ENCODE measurements at places on chromosomes 4 and X.

GRCh38 chr4:82833696-82834313 lies 35.2 kb upstream of the SCD5 start:
- peak; percentile 82 for DNase-seq

- DNase-seq, result no peak
Observed at GRCh38 chrX:147914591-147914990, 2.9 kb downstream of the FMR1 start.

- no peak for DNase-seq
Observed at GRCh38 chr4:18686338-18687037, 664.9 kb upstream of the LCORL start.

DNA sequence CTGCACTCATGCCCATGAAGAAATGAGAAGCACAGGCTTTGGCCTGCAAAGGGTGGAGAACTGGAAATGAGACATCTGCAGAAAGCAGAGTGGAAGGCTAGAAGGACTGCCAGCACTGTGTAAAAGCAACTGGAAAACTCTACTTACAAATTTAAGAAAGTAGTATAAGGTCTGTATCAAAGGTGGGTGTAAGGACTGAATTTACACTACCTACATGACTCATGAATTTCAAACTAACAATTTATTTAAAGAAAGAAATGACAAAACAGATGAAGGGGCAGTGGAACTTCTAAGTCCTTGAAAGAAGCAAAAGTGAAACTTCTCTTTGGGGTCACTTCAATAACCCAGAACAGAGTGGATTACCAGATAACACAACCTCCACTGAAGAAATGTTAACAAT lies 71.2 kb downstream of the SLC10A7 start:
- DNase-seq, result peak; percentile 32

DNA sequence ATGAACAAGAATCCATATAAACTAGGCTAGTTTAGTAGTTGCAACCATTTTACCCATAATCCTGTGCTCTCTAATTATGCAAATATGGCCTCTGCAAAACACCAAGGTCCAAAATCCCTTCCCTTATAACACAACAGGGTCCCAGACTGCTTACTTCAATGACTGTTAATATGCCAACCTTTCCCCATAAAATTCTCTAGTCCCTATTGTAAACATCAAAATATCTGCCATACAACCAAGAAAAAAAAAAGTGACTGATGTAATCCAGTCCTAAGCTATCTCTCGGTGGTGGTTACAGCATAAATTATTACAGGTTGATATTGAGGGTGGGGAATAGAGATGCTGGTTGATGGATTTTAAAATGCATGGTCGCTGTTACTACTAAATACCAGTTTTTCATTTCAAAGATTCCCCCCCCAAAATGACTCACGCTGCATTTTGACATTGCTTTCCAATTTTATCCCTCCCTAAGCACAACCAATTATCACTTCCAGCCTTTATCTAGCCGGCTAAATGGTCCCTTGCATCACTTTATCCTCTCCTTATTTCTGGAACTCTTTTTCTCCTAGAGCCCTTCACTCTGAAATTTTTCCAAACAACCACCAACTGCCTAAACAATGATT lies 44.8 kb downstream of the TSPAN5 start:
- DNase-seq, result no peak

DNA sequence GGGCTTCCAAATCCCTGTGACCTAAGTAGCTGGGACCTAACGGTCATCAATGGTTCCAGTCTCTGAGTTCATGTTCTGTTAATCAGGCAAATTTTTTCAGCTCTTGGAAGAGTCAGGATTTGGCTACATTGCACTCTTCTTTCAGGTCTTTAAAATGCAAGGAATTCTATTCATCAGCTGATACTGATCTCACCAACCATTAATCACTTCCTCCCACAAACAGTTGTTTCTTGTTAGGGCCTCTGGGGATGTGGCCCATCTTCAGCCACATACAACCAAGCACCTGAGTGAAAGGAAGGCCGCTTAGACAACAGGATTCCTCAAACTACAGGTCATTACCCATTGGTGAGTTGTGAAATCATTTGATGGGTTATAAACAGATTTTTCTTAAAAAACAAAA lies 71.7 kb downstream of the FANCB start:
- peak; percentile 23 for DNase-seq

GRCh38 chrX:16638533-16638932 lies 11.4 kb upstream of the S100G start:
- no peak for DNase-seq

GRCh38 chr4:74181219-74181618 lies 23.3 kb downstream of the MTHFD2L start:
- DNase-seq, result no peak

DNA sequence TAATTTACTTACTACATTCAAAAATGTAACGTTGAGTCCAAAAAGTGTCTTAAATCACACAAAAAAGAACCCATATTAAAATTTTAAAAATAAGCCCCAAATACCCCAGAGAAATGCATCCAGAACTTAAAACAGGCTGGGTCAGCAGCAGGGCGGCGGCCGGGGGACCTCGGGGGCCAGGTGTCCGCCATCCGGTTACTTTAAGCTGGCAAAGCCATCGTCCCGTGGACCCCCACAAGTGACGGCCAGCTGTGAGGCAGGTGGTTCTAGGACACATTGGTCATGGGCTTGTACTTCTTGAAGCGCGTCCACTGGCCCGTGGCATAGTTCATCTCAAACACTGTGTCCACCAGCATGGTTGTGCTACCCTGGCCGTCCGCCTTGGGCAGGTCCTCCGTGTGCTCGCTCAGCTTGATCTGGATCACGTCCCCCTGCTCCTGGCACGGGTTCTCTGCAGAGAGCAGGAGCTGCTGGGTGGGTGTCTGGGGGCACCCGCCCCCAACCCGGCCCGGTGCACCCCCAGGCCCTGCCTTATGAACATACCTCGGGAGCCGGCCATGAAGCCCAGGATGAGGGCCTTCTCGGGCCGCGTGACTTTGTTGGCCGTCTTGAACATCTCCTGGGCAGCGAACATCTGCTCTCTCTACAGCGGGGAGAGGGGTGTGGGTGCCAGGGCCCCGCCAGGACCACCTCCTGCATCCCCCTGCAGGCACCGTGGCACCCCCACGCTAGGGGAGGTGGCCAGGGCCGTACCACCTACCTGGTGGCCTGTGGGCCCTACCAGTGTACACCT lies 25.5 kb downstream of the NELFA start:
- DNase-seq, result no peak

GRCh38 chr4:141174457-141174856 lies 41.2 kb upstream of the RNF150 start:
- no peak for DNase-seq

DNA sequence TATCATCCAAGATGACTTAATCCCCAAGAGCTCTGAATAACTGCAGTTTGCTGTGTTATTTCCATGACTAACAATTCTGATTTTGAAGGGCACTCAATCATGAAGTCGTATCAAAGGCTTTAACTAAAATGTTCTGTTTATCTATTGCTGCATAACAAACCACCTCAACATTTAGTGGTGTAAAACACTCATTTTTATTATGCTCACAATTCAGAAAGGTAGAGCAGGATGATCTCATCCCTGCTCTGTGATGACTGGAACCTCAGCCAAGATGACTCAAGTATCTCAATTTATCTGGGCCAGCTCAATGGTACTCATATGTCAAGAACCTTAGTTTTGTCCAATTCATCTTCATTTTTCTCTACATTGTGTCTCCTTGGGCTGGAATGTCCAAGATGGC lies 451.1 kb downstream of the PPARGC1A start:
- DNase-seq, result peak; percentile 1

- DNase-seq, result no peak
Observed at GRCh38 chr4:28548594-28548993, 1688.0 kb downstream of the STIM2 start.

DNA sequence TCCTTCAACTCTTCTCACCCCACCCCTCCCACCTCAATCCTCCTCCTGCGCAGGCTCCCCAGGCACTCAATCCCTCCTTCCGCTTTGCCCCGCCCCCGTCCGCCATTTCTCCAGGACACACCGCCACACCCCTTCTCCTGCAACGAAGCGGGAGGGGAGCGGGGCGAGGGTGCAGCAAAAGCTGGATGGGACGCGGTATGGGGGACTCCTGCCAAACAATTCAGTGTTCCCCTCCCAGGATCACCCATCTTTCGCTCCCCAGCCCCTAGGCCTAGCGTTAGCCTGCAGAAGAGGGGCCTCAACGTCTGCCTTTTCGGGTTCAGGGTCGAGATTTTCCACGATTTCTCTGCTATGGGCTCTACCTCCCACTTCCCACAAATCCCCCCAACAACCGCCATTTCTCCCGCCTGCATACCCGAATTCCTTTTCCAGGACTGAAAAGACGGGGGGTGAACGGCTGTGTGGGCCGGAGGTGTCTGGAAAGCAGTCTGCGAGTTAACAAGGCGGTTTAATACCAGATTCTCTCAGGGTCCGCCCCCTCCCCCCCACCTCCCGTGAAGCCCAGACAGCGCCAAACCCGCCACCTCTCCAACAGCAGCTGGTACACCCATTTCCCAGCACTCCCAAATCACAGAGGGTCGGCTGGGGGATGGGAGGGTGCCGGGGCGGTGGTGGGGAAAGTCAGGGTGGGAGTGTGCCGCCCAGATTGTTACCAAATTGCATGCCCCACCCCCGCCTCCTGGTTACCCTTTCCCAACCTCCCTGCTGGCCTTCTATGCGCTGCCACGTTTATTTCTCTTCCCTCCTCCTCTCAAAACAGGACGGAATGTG lies 774 bp downstream of the ARMCX2 start:
- peak; percentile 36 for DNase-seq

GRCh38 chr4:74134500-74134852 lies 23.4 kb upstream of the MTHFD2L start:
- DNase-seq, result no peak

- no peak for DNase-seq
Observed at GRCh38 chr4:1599026-1599481, 85.1 kb downstream of the FAM53A start.
